Spleen (tissue), 13 donors: ENCODE measurements at places on chromosomes 6 and 20. TPM values are rescaled to one million over a fixed set of nuclear protein-coding genes. Genes with fewer than 3 reads are reported as not detected.

DNA sequence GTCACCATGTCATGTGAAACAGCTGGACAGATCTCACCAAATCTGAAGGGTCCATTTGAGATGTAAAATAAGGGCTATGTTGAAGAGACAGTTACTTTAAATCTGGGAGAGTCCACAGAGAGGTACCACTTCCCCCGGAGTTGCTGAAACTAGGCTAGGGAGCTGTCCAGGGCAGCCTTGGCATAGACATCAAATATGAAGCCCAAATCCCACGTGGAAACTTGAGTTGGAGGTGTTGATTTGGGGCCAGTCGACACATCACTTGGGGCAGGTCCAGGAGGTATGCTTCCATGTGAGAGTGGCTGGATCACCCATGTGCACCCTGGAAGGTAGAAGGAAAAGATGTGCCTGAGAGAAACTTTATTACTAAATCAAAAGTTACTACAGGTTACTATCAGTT, 12.0 kb upstream of the SERPINB9 start:
- no peak for DNase-seq

GRCh38 chr6:154923199-154923869, 71.8 kb upstream of the TIAM2 start:
- DNase-seq: no peak

DNA sequence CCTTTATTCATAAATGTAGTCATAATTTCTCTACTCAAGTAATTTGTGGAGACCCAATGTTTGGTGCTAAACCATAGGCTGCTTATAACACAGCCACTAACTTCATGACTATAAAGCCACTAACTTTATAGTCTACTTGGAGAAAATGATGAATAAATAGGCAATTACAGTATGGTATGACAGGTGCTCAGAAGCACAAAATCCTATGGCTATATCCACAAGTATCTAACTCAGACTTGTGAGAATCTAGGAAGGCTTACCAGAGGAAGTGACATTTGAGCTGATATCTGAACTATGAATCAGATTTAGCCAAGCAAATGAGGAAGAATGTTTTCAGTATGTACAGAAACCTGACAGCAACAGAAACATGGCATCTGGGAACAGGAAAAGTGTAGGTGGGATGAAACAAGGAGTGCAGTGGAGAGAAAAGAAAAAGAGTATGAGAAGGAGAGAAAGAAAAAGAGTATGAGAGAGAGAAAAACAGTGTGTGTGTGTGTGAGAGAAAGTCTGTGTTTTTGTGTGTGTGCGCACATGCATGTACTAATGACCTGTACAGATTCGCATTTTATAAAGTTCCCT, 59.9 kb downstream of the REV3L start:
- no peak for DNase-seq

DNA sequence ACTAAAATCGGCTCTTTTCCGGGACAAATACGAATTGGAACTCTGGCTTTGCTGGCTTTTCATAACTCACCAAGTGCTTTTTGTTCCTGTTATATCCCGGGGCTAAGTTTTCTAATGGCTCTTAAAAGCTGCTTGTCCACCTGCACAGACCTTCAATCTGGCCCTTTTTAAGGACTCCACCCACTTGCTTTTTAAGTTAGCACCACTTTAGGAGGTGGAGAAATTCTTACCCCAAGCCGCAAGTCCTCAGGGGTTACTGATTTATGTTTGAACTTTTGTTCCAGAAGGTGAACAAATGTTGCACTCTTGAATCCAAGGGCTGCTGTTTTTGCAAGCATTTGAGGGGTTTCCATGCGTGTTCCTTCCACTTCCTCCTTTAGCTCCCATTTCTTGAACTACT, 37.8 kb downstream of the FAM184A start:
- no peak for DNase-seq

GRCh38 chr20:40144581-40144980, 544.5 kb downstream of the MAFB start:
- DNase-seq: no peak

GRCh38 chr6:43869079-43869710, 99.2 kb downstream of the VEGFA start:
- DNase-seq: peak; percentile 57

HDDC2 gene
- 35.8 TPM for total RNA-seq

SLC35D3 gene
- total RNA-seq: not detected

- no peak for DNase-seq
Measured at GRCh38 chr6:85010865-85011264, 246.5 kb upstream of the TBX18 start.

DNA sequence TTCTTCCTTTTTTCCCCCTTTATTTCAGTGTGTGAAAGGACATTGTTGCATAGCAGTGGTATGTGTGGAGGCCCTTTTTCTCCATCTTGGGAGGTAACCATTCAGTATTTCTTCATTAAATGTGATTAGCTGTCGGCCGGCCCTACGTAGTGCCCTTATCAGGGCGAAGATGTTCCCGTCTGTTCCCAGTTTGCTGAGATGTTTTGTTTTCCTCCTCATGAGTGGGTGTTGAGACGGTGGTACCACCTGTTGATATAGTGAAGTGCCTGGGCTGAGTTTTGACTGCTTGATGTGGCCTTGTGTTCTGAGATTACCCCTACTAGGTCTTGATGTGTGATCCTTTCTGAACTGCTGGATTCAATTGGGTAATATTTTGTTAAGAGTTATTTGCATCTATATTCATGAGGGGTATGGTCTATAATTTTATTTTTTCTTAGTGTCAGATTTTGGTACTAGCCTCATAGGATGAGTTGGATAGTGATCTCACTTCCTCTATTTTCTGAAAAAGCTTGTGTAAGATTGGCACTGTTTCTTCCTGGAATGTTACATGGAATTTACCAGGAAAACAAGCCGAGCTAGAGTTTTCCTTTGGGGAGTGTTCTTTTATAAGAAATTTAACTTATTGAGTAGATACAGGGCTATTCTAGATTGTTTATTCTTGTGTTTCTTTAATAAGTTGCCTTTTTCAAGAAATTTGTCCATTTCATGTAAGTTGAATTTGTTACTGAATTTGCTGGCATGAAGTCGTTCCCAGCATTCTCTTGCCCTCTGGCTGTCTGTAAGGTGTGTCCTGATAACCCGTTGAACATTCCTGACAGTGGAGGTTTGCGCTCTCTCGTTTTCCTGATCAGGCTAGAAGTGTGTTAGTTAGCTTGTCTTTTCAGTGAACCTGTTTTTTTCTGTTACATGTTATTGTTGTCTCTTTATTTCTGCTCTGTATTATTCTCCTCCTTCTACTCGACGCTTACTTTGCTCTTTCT, 4.3 kb downstream of the MTG2 start:
- DNase-seq: peak; percentile 16
